Neuronal stem cell (in vitro differentiated cells): ENCODE measurements at places on chromosomes 7 and 10.

- DNase-seq: no peak
Observed at GRCh38 chr10:28001353-28001752, 2.5 kb upstream of the ODAD2 start.

GRCh38 chr7:104627516-104627915 is 299.1 kb downstream of the LHFPL3 start:
- DNase-seq: peak; percentile 47

DNA sequence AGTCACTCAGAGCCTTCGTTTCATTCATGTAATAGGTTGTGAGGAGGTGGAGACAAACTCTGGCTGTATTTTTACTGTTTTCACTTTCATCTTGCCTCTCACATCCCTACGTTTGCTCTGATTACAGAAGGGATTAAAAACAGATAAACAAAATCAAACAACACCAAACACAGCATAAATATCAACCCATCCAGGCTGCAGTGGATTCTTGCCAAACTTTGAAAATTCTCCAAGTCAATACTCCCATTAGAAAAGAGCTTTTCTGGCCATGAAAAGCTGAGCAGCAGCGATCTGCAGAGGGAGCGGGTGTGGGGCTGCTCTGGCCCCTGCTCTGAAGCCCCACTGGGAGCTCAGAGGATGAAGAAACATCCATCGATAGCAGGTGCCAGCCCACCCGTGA is 283.2 kb downstream of the WDR37 start:
- DNase-seq: no peak

DNA sequence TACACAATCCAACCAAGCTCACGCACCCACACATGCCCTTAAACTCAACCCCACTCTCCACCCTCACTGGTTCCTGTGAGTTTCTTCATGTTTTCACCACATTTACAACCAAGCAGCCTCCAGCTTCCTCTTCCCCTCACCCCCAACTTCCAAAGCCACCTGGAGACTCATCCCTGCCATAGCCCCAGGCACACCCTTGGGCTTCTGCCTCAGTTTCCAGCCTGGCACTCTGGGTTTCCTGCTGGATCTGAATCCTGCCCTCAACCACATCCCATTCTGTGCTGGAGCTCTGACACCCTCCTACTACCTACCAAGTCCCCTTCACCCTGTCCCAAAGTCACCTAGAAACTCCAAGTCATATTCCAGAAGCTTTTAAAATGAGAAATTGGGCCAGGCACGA is 29.4 kb downstream of the CCDC3 start:
- DNase-seq: no peak

- DNase-seq: no peak
Observed at GRCh38 chr10:89367529-89367928, 10.3 kb upstream of the IFIT1B start.

GRCh38 chr7:91852263-91852741 is 28.2 kb downstream of the MTERF1 start:
- no peak for DNase-seq

DNA sequence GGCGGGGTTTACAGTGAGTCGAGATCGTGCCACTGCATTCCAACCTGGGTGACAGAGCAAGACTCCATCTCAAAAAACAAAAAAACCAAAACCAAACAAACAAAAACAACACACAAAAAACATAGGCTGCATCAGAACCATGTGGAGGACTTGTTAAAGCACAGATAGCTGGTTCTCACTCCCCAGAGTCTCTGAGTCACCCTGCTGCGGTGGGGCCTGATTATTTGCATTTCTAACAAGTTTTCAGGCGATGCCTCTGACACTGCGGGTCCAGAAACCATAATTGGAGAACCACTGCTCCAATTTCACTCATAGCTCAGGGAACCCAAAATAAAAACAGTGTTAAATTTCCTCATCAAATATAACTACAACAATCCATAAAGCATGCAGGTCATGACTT is 816.7 kb downstream of the MAGI2 start:
- DNase-seq: no peak
